ENCODE measurements at places on chromosomes 1 and 21.

- H3K27ac ChIP-seq, result 0 out of 2 replicates have a peak overlapping the region, but pooled peaks have one; percentile 75
- peak overlapping the region; percentile 33 for H3K4me3 ChIP-seq
- no peaks in the 10 kb centered on the region for H3K27me3 ChIP-seq
- H3K4me1 ChIP-seq, result peaks cover 60% of the 10 kb centered on the region
- peaks cover 68% of the 10 kb centered on the region for H3K36me3 ChIP-seq
Observed at GRCh38 chr1:209454340-209454994, 129.0 kb upstream of the CAMK1G start.

- no peak for DNase-seq
- H3K4me1 ChIP-seq, result no peaks in the 10 kb centered on the region
- no peak overlapping the region for H3K27ac ChIP-seq
Observed at GRCh38 chr1:193806079-193807048, 620.0 kb upstream of the B3GALT2 start.

- peaks cover 2% of the 10 kb centered on the region for H3K36me3 ChIP-seq
- H3K27me3 ChIP-seq, result peaks cover 64% of the 10 kb centered on the region
- H3K27ac ChIP-seq, result no peak overlapping the region
- DNase-seq, result no peak
Observed at GRCh38 chr1:223177681-223178080, 34.6 kb upstream of the TLR5 start.

DNA sequence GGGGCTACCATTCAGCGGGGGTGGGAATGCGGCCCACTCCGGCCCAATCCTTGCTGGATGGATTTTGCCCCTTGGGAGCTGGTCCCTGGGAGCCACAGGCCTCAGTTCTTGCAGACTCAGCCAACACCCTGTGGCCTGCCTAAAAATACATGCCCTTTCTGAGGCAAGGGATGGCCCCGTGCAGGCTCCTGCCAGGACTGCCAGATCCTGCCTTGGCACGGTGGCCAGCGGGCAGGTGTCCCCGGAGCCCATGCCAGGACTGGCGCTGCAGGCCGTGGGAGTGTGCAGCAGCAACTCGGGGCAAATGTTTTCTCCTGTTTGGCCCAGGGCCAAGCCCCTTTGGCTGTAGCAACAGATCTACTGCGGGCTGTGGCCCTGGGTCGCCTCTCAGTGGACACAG is 1.6 kb upstream of the PANK4 start:
- DNase-seq, result no peak
- H3K36me3 ChIP-seq, result no peaks in the 10 kb centered on the region
- H3K27ac ChIP-seq, result no peak overlapping the region

- H3K36me3 ChIP-seq, result no peaks in the 10 kb centered on the region
- no peaks in the 10 kb centered on the region for H3K4me1 ChIP-seq
- no peak for DNase-seq
- H3K4me3 ChIP-seq, result no peak overlapping the region
- H3K27ac ChIP-seq, result no peak overlapping the region
- no peaks in the 10 kb centered on the region for H3K27me3 ChIP-seq
Observed at GRCh38 chr1:31856140-31856539, 40.3 kb upstream of the SPOCD1 start.

GRCh38 chr21:15741510-15741909 is 11.7 kb downstream of the USP25 start:
- no peaks in the 10 kb centered on the region for H3K27me3 ChIP-seq
- peaks cover 10% of the 10 kb centered on the region for H3K36me3 ChIP-seq
- no peak overlapping the region for H3K27ac ChIP-seq
- no peak overlapping the region for H3K4me3 ChIP-seq
- DNase-seq, result no peak

DNA sequence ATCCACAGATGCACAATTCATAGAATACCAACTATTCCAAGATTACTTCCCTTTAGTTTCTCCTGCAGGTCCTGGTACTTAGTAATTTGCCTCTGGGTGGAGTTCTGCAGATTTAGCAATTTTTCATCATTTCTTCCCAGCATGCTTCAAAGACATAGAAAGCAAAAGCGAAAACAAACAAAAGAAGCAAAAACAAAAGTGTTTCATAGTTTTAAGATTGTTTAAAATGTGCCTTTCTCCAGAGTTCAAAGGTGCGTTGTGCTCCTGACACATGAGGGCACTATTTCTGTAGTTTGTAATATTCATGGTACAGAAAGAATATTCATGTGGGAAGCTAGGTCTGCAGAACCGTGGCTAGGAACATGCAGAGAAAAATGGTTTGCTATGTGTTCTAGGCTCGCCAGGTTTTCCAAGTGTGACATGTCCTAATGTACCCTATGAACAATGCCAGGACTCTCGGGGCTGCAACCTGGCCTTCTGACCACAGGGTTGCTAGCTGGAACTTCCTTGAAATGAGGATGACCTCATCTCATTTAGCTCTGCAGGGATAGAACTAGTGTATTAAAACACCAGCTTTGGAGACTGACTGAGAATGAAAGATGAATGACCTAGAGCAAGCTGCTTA is 30.0 kb upstream of the RCSD1 start:
- H3K27me3 ChIP-seq, result no peaks in the 10 kb centered on the region
- no peak overlapping the region for H3K4me3 ChIP-seq
- DNase-seq, result no peak

- H3K4me1 ChIP-seq, result no peaks in the 10 kb centered on the region
- peaks cover 68% of the 10 kb centered on the region for H3K36me3 ChIP-seq
- no peak overlapping the region for H3K4me3 ChIP-seq
- no peaks in the 10 kb centered on the region for H3K27me3 ChIP-seq
Observed at GRCh38 chr1:220137019-220137786, 43.3 kb downstream of the IARS2 start.

- H3K36me3 ChIP-seq, result peaks cover 38% of the 10 kb centered on the region
- H3K4me1 ChIP-seq, result peaks cover 66% of the 10 kb centered on the region
- H3K27me3 ChIP-seq, result no peaks in the 10 kb centered on the region
- no peak overlapping the region for H3K27ac ChIP-seq
- H3K4me3 ChIP-seq, result no peak overlapping the region
Observed at GRCh38 chr1:108537976-108538375, 21.9 kb upstream of the EEIG2 start.

- no peak for DNase-seq
- no peak overlapping the region for H3K4me3 ChIP-seq
- H3K36me3 ChIP-seq, result no peaks in the 10 kb centered on the region
Observed at GRCh38 chr1:58584082-58584895, 7.2 kb upstream of the TACSTD2 start.

- H3K4me3 ChIP-seq, result no peak overlapping the region
- no peak overlapping the region for H3K27ac ChIP-seq
- DNase-seq, result no peak
- H3K4me1 ChIP-seq, result peaks cover 10% of the 10 kb centered on the region
- H3K36me3 ChIP-seq, result no peaks in the 10 kb centered on the region
Observed at GRCh38 chr21:34984356-34985058, 64.6 kb downstream of the RUNX1 start.

DNA sequence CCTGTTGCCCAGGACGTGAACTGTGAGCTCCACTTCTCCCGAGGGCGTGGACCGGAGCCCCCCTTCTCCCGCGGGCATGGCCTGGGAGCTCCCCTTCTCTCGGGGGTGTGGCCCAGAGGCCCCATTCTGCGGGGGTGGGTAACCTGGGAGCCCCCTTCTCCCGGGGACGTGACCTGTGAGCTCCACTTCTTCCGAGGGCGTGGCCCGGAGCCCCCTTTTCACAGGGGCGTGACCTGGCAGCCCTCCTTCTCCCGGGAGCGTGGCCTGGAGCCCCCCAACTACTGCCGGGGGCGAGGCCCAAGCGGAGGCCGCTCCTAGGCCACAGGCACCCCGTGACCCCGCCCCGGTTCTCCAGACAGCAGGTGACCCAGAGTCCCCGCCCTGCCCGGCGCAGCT is 320 bp downstream of the C1orf174 start:
- no peaks in the 10 kb centered on the region for H3K27me3 ChIP-seq
- peaks cover 16% of the 10 kb centered on the region for H3K36me3 ChIP-seq
- peak overlapping the region; percentile 98 for H3K27ac ChIP-seq
- DNase-seq, result peak; percentile 57
- H3K4me3 ChIP-seq, result peak overlapping the region; percentile 92
- H3K4me1 ChIP-seq, result peaks cover 23% of the 10 kb centered on the region

- DNase-seq, result no peak
- H3K27ac ChIP-seq, result no peak overlapping the region
- H3K4me3 ChIP-seq, result no peak overlapping the region
Observed at GRCh38 chr1:59352065-59352464, 55.2 kb downstream of the FGGY start.

DNA sequence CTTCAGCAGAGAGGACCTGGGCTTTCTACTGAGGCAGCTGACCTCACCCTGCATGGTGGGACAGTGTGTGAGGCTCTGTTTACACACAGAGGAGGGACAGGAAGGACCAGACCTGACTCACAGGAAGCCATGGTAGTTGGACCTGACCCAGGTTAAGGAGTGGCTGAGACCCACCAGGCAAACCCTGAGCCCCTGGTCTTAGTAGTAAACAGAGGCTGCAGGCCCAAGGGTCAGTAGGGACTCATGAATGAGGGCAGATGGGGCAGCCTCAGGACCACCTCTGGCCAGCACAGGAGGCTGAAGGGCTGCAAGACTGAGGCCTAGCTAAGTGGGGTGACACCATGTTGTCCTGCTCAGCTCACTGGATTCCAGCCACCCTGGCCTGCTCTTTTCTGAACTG is 273.2 kb downstream of the GRIK3 start:
- H3K27me3 ChIP-seq, result peaks cover 5% of the 10 kb centered on the region
- no peak overlapping the region for H3K4me3 ChIP-seq
- peaks cover 3% of the 10 kb centered on the region for H3K36me3 ChIP-seq
- H3K4me1 ChIP-seq, result peaks cover 21% of the 10 kb centered on the region
- no peak overlapping the region for H3K27ac ChIP-seq

- H3K4me1 ChIP-seq, result peaks cover 6% of the 10 kb centered on the region
- DNase-seq, result no peak
- peaks cover 46% of the 10 kb centered on the region for H3K27me3 ChIP-seq
- peak overlapping the region; percentile 87 for H3K4me3 ChIP-seq
- H3K27ac ChIP-seq, result no peak overlapping the region
Observed at GRCh38 chr1:159853417-159854115, 8.9 kb downstream of the VSIG8 start.

DNA sequence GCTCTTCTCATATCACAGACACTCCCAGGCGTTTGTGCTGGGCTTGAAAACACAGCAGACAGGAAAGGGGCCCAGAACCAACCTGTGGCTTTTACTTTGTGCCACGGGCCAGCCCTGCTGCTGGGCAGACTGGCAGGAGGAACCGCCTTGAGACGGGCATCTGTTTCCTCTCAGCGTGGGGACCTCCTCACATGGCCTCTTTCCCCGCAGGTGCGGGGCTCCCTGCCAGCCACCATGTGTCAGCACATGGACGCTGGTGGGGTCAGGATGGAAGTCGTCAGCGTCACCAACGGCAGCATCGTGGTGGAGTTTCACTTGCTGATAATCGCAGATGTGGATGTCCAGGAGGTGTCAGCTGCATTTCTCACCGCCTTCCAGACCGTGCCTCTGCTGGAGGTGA is 47.8 kb downstream of the UMODL1 start:
- H3K4me1 ChIP-seq, result peaks cover 25% of the 10 kb centered on the region
- H3K27me3 ChIP-seq, result no peaks in the 10 kb centered on the region
- H3K36me3 ChIP-seq, result no peaks in the 10 kb centered on the region

DNA sequence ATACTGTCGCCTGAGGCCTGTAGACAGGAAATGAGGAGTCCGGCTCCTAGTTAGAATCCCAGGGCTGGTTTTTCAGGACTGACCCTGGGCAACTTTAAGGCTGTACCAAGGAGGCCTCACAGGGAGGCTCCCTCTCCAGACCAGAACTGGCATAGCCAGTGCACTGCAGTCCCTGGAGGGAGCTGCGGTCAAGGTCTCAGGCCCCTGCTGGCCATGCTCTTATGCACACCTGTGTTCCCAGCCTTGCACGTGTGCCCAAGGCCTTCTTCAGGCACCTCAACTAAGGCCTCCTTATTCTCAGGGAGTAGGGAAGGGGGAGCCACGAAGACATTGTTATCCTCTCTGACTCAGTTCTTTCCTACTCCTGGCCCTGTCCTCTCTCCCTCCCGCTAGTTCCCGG is 22.0 kb upstream of the IFNAR1 start:
- H3K4me3 ChIP-seq, result no peak overlapping the region
- H3K4me1 ChIP-seq, result peaks cover 8% of the 10 kb centered on the region
- H3K36me3 ChIP-seq, result no peaks in the 10 kb centered on the region

- H3K4me1 ChIP-seq, result no peaks in the 10 kb centered on the region
- no peak for DNase-seq
- H3K27ac ChIP-seq, result no peak overlapping the region
- H3K36me3 ChIP-seq, result no peaks in the 10 kb centered on the region
Observed at GRCh38 chr1:184350573-184350972, 36.3 kb upstream of the C1orf21 start.

- H3K36me3 ChIP-seq, result no peaks in the 10 kb centered on the region
- no peak overlapping the region for H3K4me3 ChIP-seq
- H3K4me1 ChIP-seq, result peaks cover 21% of the 10 kb centered on the region
- peak overlapping the region; percentile 72 for H3K27ac ChIP-seq
- DNase-seq, result peak; percentile 13
Observed at GRCh38 chr1:219555031-219555692, 57.7 kb downstream of the ZC3H11B start.

GRCh38 chr1:241702442-241703373 is 50.6 kb downstream of the WDR64 start:
- no peaks in the 10 kb centered on the region for H3K27me3 ChIP-seq
- no peak overlapping the region for H3K4me3 ChIP-seq

GRCh38 chr1:238252033-238252802 is 361.5 kb upstream of the ZP4 start:
- no peaks in the 10 kb centered on the region for H3K36me3 ChIP-seq
- peak; percentile 80 for DNase-seq
- peaks cover 53% of the 10 kb centered on the region for H3K4me1 ChIP-seq
- H3K27ac ChIP-seq, result peak overlapping the region; percentile 44
- no peaks in the 10 kb centered on the region for H3K27me3 ChIP-seq
- H3K4me3 ChIP-seq, result no peak overlapping the region
